AG09309 (cell line): ENCODE measurements at places on chromosomes 4 and X.

DNA sequence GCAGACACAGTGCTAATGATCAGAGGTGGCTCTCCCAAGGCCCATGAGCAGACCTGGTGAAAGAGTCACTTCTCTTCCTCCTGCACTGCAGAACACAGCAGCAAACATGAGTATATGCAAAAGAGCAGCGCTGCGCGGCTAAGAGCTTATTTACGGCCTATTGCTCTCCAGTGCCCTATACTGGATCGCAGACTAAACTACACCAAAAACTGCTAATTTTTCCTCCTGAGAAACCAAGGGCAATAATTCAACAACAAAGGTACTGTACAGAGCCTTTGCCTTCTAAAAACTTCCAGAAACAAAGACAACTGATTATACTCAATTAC is 702.5 kb downstream of the ARAP2 start:
- DNase-seq: no peak

DNA sequence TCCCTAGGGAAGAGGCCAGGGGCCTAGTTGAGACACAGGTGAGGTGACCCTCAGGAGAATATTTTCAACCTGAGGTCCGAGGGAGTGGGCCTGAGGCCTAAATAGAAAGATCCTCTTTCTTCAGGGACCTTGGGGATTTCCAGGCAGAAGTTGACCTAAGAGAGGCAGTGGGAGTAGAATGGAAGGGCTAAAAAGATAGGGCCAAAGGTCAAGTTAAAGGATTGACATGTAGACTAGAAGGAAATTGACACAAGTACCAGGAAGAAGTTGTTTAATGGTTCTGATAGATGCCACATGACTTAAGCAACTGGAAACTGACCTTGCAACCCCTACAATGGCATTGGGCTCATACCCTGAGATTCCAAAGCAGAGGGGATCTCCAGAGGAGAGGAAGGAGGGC is 76.9 kb downstream of the SHROOM3 start:
- no peak for DNase-seq

DNA sequence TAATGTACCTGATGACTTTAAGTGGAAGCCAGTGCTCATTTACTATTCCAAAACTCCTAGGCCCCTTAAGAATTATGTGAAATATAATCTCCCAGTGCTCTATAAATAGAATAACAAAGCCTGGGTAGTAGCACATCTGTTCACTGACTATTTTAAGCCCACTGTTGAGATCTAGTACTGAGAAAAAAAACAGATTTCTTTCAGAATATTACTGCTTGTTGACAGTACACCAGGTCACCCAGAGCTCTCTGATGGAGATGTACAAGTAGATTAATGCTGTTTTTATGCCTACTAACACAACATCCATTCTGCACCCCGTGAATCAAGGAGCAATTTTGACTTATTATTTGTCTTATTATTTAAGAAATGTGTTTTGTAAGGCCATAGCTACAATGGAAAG is 75.7 kb downstream of the FAM47C start:
- DNase-seq: no peak

DNA sequence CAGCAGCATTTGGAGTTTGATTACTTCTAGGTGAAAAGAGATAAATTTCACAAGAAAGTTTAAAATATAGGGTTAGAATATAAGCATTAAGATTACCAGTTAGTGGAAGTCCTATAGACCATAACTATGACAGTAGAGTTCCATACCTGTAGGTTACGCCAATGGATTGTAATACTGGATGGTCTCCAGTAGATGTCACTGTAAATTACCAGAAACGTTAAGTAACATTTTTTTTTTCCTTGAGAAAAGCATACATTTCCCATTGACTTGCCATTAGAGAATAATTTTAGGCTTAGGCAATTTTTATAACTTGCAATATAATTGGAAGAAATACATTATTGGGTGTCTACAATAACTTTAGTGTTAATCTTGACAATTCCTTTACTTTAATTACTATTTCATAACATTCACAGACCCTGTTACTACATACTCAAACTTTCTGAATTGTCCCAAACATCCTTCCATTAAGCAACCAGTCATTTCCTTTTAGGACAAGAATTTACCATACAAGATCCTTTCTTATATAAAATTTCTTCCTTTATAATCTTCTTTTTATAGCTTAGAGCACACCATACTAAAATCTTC is 304.1 kb upstream of the TECRL start:
- DNase-seq: peak; percentile 2

GRCh38 chr4:39043861-39044363 is 11.7 kb upstream of the TMEM156 start:
- DNase-seq: no peak
